ENCODE measurements at places on chromosomes 11 and 22. TPM values are rescaled to one million over a fixed set of nuclear protein-coding genes. Genes with fewer than 3 reads are reported as not detected.

DNA sequence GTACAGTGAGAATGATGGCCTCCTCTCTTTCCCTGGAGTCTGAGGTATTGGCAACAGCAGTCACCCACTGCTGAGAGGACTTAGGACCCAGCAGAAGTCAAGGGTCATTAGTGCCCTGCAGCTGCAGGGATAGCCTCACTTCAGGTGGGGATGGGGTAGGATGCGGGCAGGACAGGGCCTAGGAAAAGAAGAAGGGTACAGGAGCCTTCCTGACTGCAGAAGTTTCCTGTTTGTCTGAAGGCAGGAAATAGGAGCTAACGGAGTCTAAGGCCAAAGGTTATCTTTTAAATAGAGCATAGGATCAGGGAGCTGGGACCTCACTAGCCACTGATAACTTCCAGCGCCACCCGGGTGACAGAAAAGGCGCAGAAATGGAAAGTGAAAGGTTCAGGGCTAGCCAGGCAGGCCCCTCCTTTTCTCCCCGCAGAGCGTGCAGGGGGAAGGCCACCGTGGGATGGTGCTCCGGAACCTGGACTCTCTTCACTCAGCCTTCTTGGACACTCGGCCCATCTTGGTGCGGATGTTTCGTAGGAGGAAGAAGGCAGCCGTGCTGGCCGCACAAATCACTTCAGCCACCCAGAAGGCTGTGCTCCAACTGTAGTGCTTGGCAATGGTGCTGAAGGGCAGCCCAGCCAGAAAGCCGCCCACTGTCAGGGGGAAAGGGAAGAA is 6.0 kb downstream of the TRAPPC4 start:
- H3K36me3 ChIP-seq: peaks cover 12% of the 10 kb centered on the region
- no peak overlapping the region for H3K4me3 ChIP-seq
- no peak for DNase-seq
- peaks cover 10% of the 10 kb centered on the region for H3K4me1 ChIP-seq
- H3K27me3 ChIP-seq: no peaks in the 10 kb centered on the region

DNA sequence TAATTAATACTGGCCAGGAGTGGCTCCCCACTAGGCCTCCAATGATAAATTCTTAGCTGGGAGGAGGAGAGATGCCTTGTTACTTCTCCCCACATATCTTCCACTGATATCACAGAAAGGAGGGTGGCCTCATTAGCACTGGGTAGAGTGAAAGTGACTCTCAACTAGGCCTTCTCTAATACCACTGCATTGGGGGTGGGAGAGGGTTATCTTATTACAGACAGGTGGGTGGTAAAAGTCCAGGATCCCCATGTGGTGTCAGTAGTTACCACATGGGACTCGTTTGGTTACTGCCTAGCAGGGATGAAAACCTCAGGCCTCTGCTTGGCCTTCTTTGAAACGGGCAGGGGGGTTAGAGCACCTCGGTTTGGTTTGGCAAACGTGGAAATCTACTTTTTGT is 167.3 kb downstream of the UVRAG start:
- no peaks in the 10 kb centered on the region for H3K36me3 ChIP-seq
- H3K27me3 ChIP-seq: no peaks in the 10 kb centered on the region
- H3K4me1 ChIP-seq: no peaks in the 10 kb centered on the region

DNA sequence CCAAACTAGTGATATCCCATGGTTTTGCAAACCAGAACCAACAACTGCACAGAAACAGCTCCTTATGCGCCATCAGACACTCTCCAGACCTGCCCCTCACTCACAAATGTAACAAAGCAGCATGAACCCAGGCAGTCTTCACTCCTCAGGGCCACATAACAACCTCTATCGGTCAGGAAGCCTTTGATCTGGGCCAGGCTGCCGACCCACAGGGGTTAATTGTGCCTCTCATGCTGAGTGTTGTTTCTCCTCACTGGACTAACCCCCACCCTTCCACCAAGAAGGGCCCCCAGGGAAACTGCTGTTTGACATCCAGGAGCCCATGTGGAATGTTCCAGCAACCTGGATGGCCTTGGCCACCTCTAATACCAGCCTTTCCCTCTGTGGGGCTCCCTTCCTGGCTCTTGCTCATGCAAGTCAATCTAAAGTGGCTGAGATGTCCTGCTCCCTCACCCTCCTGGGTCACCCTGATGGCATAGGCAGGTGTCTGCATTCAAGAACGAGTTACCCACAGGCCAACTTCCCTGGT is 7.9 kb upstream of the RGL4 start:
- DNase-seq: no peak
- H3K4me1 ChIP-seq: peaks cover 5% of the 10 kb centered on the region
- H3K36me3 ChIP-seq: no peaks in the 10 kb centered on the region
- no peak overlapping the region for H3K27ac ChIP-seq

GRCh38 chr11:2091786-2092463 is 47.3 kb downstream of the IGF2 start:
- no peak overlapping the region for H3K27ac ChIP-seq
- peaks cover 22% of the 10 kb centered on the region for H3K4me1 ChIP-seq
- H3K27me3 ChIP-seq: no peaks in the 10 kb centered on the region
- H3K36me3 ChIP-seq: no peaks in the 10 kb centered on the region

GRCh38 chr11:122863704-122864326 is 18.7 kb upstream of the JHY start:
- H3K4me3 ChIP-seq: no peak overlapping the region
- H3K36me3 ChIP-seq: no peaks in the 10 kb centered on the region
- H3K4me1 ChIP-seq: no peaks in the 10 kb centered on the region
- H3K27me3 ChIP-seq: no peaks in the 10 kb centered on the region

DNA sequence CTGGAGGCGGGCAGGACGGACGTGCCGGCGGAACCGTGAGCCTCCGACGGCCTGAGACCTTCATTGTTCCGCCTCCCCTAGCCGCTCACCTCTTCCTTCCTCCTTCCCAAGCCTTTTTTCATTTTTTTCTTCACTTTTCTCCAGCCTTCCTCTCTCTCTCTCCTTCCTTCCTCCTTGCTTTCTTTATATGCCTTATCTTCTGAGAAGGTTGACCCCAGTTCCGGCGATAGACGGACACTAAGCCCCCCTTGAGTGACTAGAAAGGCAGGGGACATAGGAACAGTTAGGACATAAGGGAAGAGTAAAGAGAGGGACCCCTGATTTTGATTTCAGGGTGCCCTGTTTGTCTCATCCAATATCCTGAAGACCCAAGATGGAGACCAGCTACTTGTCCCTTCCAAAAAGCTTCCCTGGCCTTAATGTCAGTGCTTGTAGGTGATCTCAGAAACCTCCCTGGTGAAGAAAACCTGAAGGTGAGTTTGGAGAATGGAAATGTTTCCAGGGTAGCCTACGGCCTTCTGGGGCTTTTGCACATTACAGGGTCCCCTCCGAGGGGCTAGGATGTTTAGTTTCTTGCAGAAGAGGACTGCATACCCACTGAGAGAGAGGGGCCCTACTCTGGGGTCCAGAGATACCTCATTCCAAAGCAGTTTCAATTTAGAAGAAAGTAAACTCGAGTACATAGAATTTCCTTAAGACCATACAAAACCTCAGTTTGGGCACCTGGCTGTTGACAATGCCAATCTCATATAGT is 3.5 kb downstream of the ADM start:
- peak overlapping the region; percentile 22 for H3K27ac ChIP-seq
- H3K4me3 ChIP-seq: peak overlapping the region; percentile 88
- peaks cover 38% of the 10 kb centered on the region for H3K4me1 ChIP-seq
- no peaks in the 10 kb centered on the region for H3K36me3 ChIP-seq
- DNase-seq: no peak

- no peak overlapping the region for H3K27ac ChIP-seq
- no peak for DNase-seq
- H3K27me3 ChIP-seq: peaks cover 2% of the 10 kb centered on the region
- H3K4me1 ChIP-seq: no peaks in the 10 kb centered on the region
These were observed 31.9 kb upstream of the FAM181B start for GRCh38 chr11:82765466-82766034.

GRCh38 chr11:128492461-128492860 is 94.9 kb downstream of the ETS1 start:
- peaks cover 27% of the 10 kb centered on the region for H3K36me3 ChIP-seq
- H3K27ac ChIP-seq: peak overlapping the region; percentile 57
- no peaks in the 10 kb centered on the region for H3K27me3 ChIP-seq
- no peak overlapping the region for H3K4me3 ChIP-seq

GRCh38 chr11:67599149-67599548 is 7.6 kb upstream of the NDUFV1 start:
- H3K27ac ChIP-seq: no peak overlapping the region
- DNase-seq: no peak
- H3K27me3 ChIP-seq: peaks cover 5% of the 10 kb centered on the region
- H3K4me3 ChIP-seq: no peak overlapping the region
- H3K36me3 ChIP-seq: no peaks in the 10 kb centered on the region

- peaks cover under 1% of the 10 kb centered on the region for H3K27me3 ChIP-seq
- no peaks in the 10 kb centered on the region for H3K36me3 ChIP-seq
- no peak overlapping the region for H3K27ac ChIP-seq
- H3K4me1 ChIP-seq: peaks cover 7% of the 10 kb centered on the region
These were observed 39.3 kb upstream of the SORL1 start for GRCh38 chr11:121412711-121413415.

DNA sequence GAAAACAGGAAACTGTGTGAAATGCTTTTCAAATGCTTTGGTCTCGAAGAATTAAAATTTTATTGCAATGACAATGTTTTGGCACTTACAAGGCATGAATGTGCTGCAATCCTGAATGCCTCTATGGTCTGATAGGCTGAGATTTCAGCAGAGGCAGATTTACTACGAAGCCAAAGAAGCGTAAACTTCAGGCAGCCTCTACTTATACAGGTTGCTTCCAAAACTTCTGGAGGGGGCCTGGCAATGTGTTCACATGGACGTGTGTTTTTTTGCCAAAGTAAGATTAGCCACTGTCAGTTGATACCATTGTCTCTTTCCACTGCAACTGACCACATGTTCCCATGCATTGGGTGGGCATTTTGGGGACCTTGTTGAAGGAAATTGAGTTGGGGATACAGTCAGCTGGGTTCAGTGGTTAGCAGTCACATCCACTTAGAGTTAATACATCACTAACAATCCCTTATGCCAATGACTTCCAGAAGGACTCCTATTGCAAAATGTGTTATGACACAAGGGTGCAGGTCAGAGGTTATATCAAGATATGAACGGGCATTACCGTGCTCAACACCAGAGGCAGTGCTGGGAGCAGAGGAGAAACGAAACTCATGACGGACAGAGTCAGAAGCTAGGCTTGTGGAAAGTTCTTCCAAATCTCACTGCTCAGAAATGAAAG is 48.8 kb downstream of the ABTB2 start:
- peaks cover 21% of the 10 kb centered on the region for H3K4me1 ChIP-seq
- peak; percentile 58 for DNase-seq
- H3K27ac ChIP-seq: no peak overlapping the region
- peaks cover 1% of the 10 kb centered on the region for H3K27me3 ChIP-seq

DNA sequence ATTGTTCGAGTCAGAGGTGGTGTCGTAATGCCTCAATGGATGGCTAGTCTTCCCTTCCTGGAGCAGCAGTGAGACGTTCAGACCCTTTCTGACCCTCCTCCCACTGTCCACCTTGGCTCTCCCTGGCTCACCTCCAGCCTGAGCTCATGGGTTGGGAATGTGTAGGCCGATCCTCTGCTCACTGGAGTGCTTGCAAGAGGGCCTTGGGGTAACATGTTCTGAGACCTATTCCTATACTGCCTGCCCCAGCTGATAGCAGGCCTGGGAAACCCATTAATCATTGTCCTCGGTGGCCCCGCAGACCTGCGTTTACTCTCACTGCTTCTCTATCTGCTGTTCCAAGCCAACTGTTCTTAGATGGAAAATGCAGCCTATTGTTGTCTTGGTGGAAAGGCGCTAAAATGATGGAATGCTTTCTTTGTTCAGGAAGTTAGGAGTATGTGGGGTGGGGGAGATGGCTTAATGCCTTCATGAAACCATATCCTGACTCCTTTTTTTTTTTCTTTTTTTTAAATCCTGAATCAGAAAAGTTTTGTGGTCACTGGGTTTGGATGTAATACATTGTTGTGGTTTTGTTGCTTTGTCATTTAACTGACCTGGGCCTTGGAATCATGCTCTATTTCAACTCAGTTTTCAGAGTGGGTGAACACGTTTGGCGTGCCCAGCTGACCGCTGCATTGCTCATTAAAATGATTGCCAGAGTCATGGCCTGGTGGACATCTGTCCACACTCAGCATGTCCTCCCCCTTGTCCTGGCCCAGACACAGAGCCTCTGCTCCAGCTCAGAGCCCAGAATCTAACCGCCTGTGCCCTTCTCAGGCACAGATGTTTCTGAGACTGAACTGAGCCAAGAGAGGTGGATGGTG is 72.5 kb downstream of the MICAL2 start:
- H3K36me3 ChIP-seq: peaks cover 16% of the 10 kb centered on the region
- H3K27ac ChIP-seq: peak overlapping the region; percentile 100
- DNase-seq: peak; percentile 99
- H3K27me3 ChIP-seq: no peaks in the 10 kb centered on the region

GRCh38 chr11:76863196-76863777 is 2.6 kb downstream of the ACER3 start:
- DNase-seq: no peak
- no peaks in the 10 kb centered on the region for H3K27me3 ChIP-seq
- H3K4me1 ChIP-seq: peaks cover 12% of the 10 kb centered on the region
- H3K27ac ChIP-seq: no peak overlapping the region
- H3K4me3 ChIP-seq: no peak overlapping the region

- no peak overlapping the region for H3K27ac ChIP-seq
- no peaks in the 10 kb centered on the region for H3K27me3 ChIP-seq
- peaks cover 13% of the 10 kb centered on the region for H3K4me1 ChIP-seq
- DNase-seq: peak; percentile 75
- no peak overlapping the region for H3K4me3 ChIP-seq
These were observed 26.7 kb downstream of the RRP8 start for GRCh38 chr11:6576471-6577373.

GRCh38 chr11:13214276-13214675 is 63.3 kb upstream of the BMAL1 start:
- peak; percentile 52 for DNase-seq
- no peaks in the 10 kb centered on the region for H3K36me3 ChIP-seq
- H3K4me3 ChIP-seq: no peak overlapping the region

GRCh38 chr11:120985718-120986569 is 38.0 kb upstream of the TBCEL start:
- peaks cover 5% of the 10 kb centered on the region for H3K4me1 ChIP-seq
- no peak overlapping the region for H3K27ac ChIP-seq
- peaks cover 14% of the 10 kb centered on the region for H3K27me3 ChIP-seq
- peak overlapping the region; percentile 42 for H3K4me3 ChIP-seq

- DNase-seq: no peak
- H3K27me3 ChIP-seq: no peaks in the 10 kb centered on the region
- H3K36me3 ChIP-seq: no peaks in the 10 kb centered on the region
- H3K27ac ChIP-seq: no peak overlapping the region
- H3K4me1 ChIP-seq: no peaks in the 10 kb centered on the region
These were observed 70.5 kb upstream of the FAT3 start for GRCh38 chr11:92154110-92154509.

Gene FGF3
- not detected for total RNA-seq

Gene LRRC4C
- 9.0 TPM for total RNA-seq

Gene RIN1
- total RNA-seq: 8.5 TPM

Gene MN1
- total RNA-seq: 98.6 TPM

Gene H19
- 0.70 TPM for total RNA-seq

Gene SYT13
- total RNA-seq: 0.50 TPM

Gene ALX4
- not detected for total RNA-seq

Gene PLA2G3
- not detected for total RNA-seq

Gene TAF10
- total RNA-seq: 111 TPM

Gene CRYBB3
- total RNA-seq: not detected

Gene PARVA
- 106 TPM for total RNA-seq

Gene ISX
- not detected for total RNA-seq
